ENCODE measurements at places on chromosomes 2 and 18.

- no peak for DNase-seq
Observed at GRCh38 chr2:207463433-207463832, 66.3 kb upstream of the CREB1 start.

- no peak for DNase-seq
Observed at GRCh38 chr2:69353360-69353759, 33.7 kb downstream of the GFPT1 start.

DNA sequence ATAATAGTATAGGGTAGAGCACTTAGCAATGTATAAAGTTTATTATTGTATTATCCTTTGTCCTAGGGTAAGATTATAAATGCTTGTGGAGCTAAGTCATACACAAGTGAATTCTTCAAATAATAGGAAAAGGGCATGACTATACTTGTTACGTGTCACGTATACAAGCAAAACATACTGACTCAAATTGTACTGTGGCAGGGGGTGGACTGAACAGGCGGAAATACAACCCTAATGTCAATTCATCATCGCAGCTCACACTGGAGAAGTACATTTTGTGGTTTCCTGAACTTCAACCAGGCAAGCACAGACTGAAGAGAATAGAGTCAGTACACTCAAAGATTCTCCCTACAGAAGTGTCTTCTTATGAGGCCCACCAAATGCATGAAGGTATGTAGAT lies 201.0 kb downstream of the MBD2 start:
- DNase-seq = no peak

- no peak for DNase-seq
Observed at GRCh38 chr2:42233976-42234441, 64.9 kb downstream of the EML4 start.

GRCh38 chr2:63827749-63828148 lies 13.9 kb upstream of the UGP2 start:
- no peak for DNase-seq

DNA sequence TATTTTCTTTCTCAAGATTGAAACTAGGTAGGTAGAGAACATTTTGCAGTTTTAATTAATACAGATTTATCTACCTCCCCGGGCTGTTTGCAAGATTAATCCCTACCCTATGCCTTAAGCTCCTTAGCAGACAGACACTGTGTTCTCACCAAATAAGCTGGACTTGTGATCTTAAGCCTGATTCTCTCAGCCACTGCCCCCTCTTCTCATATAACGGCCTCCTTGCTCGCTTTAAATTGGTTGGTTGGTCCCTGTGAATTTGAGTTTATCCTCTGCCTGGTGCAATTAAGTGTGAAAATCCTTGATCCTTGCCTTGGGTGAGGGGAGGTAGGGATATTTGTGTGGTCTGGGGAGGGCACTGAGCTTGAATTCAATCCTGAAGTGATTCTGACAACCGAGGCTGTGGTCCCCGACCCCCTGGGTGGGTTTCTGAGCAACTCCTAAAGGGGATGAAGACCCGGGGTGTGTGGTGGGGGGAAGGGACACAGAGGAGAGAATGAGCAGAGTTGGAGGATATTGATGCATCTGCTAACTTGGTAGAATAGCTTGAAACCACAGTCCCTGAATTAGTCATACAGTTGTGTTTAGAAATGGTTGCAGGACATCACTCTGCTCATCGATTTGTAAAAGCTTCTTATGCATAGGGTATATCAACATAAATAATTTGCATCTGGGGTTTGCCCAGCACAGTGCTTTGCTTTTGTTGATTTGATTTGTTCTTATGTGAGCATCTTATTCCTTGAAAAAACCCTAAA lies 36.9 kb upstream of the NCKAP5 start:
- DNase-seq = no peak

DNA sequence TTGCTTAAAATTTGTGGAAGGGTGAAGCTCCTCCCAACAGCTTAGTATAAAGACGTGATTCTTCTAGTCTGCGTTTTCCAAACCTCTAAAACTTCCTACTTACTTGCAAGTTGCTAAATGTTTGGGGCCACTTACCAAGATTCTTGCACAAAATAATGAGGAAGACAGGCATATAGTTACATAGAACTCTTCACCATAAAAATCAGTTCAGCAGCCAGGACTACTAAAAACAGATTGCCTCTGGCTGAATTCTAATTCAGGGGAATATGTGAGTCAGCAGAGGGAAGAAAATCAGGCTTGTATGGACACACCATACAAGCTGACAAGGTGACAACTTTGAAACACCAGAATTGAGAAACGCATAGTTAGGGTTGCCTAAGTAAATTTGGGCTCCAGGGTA lies 2.8 kb upstream of the PEX13 start:
- DNase-seq = peak; percentile 80

- no peak for DNase-seq
Observed at GRCh38 chr2:215542690-215543089, 106.8 kb upstream of the FN1 start.

GRCh38 chr2:130966149-130966774 lies 127.0 kb downstream of the FAM168B start:
- no peak for DNase-seq

GRCh38 chr2:26605999-26606846 lies 34.9 kb downstream of the CIB4 start:
- no peak for DNase-seq

DNA sequence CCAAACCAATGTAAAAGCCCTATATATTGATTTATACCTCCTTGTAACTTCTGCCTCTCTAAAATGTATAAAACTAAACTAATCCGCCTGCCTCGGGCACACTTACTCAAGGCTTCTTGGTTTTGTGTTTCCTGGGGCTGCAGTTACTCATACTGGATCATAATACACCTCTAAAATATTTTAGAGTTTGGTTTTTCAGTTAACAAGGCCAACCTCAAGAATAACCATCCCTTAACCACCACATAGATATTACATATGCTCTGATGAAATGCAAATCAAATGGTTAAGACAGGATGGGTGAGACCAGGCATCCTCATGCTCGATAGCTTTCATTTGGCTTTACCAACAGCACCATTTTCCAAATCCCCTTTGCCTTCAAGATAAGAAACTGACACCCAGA lies 46.4 kb downstream of the UXS1 start:
- no peak for DNase-seq
